ENCODE measurements at places on chromosomes 1 and 21. TPM values are rescaled to one million over a fixed set of nuclear protein-coding genes. Genes with fewer than 3 reads are reported as not detected.

DNA sequence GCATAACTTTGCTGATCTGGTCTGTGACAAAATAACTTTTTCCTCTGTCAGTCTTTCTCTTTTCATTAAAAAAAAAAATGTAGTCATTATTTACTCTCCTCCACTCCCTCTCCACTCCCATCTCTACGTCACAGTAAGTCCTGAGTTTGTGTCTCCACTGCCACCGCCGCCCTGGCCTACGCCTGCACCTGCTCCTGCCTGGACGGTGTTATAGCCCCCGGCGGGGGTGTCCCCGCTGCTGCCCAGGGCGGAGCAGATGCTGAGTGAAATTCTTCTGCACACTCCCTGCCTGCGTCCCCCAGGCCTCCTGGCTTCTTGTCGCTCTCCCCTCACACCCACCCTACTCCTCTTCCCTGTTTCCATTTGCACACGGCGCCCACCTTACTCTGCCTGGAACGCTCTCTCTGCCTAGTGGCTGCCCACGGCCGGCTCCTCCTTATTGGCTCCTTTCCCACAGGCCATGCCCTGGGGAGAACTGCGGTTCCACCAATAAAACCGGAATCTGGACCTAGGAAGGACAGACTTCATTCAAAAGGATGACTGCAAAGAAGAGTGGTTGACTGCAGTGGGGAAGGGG, 55.2 kb upstream of the C1orf174 start:
- DNase-seq = no peak

- DNase-seq = no peak
These were observed 27.7 kb upstream of the PDXK start for GRCh38 chr21:43691086-43691795.

DNA sequence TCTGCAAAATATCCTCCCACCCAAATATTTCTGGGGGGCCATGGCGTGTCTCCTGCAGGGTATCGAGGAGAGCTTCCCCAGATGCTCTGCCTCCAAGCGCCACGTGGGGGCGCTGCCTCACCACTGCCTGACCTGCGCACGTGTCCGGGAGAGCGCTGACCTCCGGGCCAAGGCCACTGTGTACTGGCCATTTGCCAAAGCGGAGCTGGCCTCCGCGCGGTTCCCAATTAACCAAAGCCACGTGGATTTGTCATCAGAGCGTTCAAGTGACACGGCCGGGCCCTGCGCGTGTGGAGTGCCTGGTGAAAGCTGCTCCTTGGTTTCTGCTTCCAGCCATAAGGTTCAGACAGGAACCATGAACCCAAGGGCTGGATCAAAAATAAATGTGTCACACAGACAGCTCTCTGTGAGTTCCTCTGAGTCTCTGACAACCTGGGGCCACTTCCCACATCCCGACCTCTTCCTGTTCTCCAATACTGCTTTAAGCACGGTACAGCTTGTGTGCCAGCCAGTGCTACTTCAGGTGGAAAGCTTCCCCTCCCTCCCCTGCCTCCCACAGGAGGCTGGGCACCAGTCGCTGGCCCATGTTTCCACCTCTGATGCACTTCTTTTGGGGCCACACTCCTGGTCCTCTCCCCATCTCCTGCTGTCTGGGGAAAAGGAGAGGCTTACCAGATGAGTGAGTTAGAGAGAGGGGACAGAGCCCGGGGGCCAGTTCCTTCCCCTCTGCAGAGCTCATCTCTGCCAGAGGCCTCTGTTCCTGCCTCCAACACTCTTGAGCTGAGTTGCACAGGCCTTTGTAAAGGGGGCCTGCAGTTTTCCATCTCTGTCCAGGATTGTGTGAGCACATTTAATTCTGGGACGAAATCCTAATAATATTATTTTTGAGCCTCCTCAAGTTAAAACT, 26.1 kb downstream of the ZP4 start:
- peak; percentile 49 for DNase-seq

DNA sequence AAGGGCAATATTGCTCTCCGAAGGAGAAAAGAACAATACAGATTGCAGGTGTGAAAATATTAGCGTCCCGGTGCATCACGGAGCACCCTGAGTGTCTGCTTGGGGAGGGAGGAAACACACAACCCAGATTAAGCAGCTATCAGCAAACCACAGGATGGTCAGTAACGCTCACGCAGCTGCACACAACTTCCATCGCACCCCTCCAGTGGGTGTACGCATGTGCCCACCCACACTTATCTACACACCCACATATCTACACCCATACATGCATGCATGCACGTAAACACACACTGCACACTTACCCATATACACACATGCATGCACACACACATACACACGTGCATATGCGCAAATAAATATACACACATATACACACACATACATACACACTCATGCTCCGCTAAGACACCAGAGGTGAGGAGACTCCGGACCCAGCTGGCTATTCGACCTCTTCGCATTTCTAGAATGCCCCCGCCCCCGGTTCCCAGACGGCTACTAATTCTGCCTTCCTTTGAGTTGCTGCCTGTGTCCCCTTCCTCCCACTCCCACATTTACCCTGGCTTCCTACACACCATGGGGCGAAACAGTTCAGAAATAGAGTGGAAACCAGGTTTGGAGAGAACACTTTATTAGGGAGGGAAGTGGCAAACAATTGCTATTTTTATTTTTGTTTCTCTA, 26.2 kb downstream of the ITPKB start:
- DNase-seq = no peak

GRCh38 chr1:89545264-89546038, 20.8 kb downstream of the LRRC8B start:
- no peak for DNase-seq

DNA sequence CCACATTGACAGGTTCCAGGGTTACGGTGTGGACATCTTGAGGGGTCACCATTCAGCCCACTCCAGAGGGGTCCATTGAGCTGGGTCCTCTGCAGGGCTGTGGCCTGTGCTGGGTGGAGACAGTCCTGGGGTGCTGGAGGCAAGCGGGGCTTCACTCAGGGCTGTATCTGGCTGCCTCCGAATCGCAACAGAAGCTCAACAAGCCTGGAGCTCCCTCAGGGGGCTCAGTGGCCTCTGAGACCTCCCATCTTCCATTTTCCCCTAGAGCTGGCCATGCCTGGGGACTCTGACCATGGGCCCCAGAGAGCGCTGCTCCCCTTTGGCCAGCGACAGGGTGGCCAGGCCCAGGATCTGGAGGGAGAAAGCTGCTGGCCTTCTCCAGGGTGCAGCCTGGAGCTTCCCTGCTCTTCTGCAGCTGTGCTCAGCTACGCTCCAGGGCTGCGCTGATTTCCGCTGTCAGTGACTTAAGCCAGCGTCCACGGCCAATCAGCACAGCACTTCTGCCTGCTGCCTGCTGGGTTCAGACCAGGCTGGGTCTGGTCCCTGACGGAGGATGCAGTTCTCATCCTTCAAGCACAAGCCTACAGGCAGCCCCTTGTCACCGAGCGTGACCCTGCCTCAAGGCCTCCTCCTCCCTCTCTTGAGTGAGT, 45.0 kb upstream of the ADARB1 start:
- DNase-seq = no peak

DNA sequence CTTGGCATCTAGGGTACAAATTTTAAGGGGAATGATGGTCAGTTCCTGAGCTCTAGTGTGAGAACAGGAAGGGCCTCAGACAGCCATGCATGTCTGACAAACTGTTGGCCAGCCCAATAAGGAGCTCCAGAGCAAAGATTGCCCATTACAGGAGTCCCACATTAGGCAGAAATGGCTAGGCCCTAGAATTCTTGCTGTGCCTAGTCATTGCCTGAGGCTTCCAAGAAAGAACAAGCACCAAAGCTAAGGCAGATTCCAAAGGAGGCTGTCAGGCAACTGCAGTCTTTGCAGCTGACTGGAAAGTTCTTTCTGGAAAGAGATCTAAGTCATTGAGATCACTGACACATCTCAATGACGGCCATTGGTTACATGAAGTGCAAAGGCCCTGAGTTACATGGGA, 3.9 kb upstream of the STIL start:
- no peak for DNase-seq

DNA sequence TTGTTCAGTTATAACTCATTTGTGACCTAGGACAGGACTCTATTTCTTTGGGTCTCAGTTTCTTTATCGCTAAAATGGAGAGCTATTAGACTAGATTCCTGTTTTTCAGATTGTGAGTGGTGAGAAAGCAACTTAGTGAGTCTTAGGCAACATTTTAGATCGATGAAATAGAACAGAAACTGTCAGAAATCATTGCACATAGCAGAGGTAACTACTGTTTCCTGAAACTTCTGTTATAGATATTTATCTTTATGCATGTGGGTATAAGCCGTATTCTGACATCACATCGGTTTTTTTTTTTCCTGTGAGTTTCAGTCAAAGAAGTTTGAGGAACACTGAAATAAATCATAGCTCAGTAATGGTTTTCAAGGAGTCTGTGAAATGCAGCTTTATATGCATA, 42.1 kb upstream of the DNAJC6 start:
- DNase-seq = no peak

GRCh38 chr1:209657140-209657879, 5.1 kb upstream of the LAMB3 start:
- DNase-seq = no peak

GRCh38 chr21:29504751-29505321, 206.1 kb downstream of the BACH1 start:
- DNase-seq = no peak

DNA sequence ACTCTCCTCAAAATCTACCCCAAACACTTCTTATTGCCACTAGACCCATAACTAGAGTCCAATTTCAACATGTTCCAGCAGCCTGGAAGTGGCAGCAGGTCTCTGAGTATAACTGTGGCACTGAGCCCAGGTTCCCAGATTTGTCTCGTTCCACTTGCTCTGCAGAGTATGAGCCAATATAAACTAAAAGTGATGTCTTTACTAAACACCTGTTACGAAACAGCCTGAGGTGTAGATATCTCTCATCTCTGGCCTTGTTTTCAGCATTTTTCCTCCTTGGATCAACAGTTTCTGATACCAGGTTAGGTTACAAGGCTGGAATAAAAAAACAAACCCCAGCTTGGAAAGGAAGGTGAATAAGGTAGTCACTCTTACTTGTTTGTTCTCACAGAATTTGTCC, 25.2 kb upstream of the PRDX6 start:
- no peak for DNase-seq

- no peak for DNase-seq
These were observed 439.5 kb downstream of the PLPP3 start for GRCh38 chr1:56139836-56140235.

DNA sequence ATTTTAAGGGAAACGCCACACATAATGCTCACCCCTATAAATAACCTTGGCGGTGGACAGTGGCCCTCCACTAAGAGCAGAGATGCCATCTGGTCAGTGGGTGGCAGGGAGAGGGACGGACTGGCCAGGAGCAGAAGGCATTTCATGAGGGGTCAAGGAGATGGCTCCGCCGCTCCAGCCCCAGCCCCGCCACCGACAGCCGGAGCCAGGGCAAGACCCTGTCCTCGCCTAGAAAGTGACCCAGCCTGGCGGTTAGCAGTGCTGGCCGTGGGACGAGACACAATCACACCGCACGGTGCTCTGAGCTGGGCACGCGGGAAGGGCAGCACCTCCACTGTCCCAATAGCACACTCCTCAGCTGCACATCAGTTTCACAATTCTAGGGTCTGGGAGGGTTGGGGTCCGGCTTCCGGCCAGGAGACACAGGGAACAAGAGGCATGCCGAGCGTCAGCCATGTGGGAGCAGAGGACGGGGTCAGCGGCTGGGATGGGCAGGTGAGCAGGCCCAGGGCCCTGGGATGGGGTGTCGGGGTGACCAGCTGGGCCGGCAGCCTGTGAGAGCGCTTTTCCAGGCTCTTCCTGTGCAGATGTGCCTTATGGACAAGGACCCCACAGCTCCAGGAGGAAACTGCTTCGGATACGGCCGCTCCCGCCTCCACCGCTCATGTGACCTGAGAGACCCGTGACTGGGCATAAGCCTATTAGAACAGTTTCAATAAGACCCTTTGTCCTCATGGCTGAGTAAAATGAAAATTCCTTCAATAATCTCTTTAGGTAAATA, 5.7 kb downstream of the SLC19A1 start:
- DNase-seq = no peak

- DNase-seq = no peak
These were observed 61.9 kb upstream of the TARDBP start for GRCh38 chr1:10950316-10951172.

- DNase-seq = no peak
These were observed 160.2 kb downstream of the TOMM20 start for GRCh38 chr1:234968451-234968850.

DNA sequence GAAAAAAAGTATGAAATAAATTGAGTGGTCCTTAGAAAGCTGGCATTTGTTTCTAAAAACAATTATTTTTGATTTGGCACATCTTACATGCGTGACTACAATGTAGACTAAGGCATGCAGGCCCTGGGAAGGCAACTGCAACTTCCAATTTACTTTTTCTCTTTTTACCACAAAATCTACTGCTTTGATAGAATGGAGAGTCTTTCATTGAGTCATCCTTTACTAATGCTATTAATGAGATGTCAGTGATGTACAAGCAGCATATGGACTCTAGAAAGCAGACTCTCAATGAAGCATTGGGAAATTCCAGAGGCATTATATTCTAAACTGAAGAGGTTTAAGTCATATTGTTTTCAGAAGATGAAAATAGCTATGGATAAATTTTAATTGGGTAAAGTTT, 29.6 kb upstream of the PRRX1 start:
- no peak for DNase-seq

- DNase-seq = no peak
These were observed 39.5 kb upstream of the EDARADD start for GRCh38 chr1:236354330-236355147.

- DNase-seq = no peak
These were observed 130.1 kb downstream of the NPHP4 start for GRCh38 chr1:5861871-5862825.

GRCh38 chr1:229229721-229230139, 41.2 kb upstream of the RAB4A start:
- DNase-seq = peak; percentile 70

ACTL8 gene
- not detected for total RNA-seq

AADACL3 gene
- total RNA-seq = not detected

GRIK3 gene
- total RNA-seq = 0.55 TPM

DNAJC28 gene
- 1.2 TPM for total RNA-seq

DNAJC8 gene
- 67.4 TPM for total RNA-seq

AQP10 gene
- not detected for total RNA-seq

CAPN2 gene
- total RNA-seq = 151 TPM

PLCH2 gene
- 90.0 TPM for total RNA-seq

SLC1A7 gene
- total RNA-seq = not detected

LAPTM5 gene
- total RNA-seq = 34.2 TPM

TAGLN2 gene
- total RNA-seq = 322 TPM

CAPN9 gene
- 3.0 TPM for total RNA-seq
